Suppressor macrophage treated with lipopolysaccharide for 1 hour (primary cell): ENCODE measurements at places on chromosomes 3 and 15.

- no peak for DNase-seq
Observed at GRCh38 chr3:106348139-106348690, 479.4 kb upstream of the CBLB start.

- DNase-seq: no peak
Observed at GRCh38 chr15:83289160-83289559, 4.7 kb upstream of the BNC1 start.

- peak; percentile 90 for DNase-seq
Observed at GRCh38 chr15:31365655-31366127, 39.1 kb downstream of the KLF13 start.

- no peak for DNase-seq
Observed at GRCh38 chr3:50430950-50431435, 71.7 kb upstream of the TMEM115 start.

GRCh38 chr3:150367757-150368156, 40.3 kb upstream of the TSC22D2 start:
- DNase-seq: no peak
